Mesothelial cell of epicardium (in vitro differentiated cells): ENCODE measurements at places on chromosomes 7 and 10.

DNA sequence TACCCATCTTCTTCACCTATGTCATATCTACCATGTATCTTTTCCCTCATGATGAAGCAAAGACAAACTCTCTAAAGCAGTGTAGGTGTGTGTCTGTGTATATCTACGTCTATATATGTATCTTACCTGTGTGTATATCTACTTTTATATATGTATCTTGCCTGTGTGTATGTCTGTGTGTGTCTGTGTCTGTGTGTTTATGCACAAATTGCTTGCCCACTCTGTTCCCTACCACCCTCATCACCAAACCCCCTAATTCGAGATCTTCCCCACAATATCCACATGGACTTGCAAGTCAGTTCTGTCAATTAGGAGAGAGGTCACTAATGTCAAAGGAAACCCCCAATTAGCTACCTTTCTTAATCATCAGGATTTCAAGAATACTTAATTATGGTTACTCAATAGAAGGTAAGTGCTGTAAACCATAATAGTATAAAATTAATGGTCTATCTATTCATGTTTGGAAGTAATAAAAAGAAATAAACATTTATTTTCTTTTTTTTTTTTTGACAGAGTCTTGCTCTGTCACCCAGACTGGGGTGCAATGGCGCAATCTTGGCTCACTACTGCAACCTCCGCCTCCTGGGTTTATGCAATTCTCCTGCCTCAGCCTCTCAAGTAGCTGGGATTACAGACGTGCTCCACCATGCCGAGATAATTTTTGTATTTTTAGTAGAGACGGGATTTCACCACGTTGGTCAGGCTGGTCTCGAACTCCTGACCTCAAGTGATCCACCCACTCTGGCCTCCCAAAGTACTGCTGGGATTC is 43.6 kb downstream of the ANKRD61 start:
- no peak overlapping the region for H3K27ac ChIP-seq
- no peaks in the 10 kb centered on the region for H3K36me3 ChIP-seq
- H3K4me1 ChIP-seq, result peaks cover 7% of the 10 kb centered on the region
- no peak overlapping the region for H3K4me3 ChIP-seq
- DNase-seq, result no peak
- no peaks in the 10 kb centered on the region for H3K27me3 ChIP-seq

DNA sequence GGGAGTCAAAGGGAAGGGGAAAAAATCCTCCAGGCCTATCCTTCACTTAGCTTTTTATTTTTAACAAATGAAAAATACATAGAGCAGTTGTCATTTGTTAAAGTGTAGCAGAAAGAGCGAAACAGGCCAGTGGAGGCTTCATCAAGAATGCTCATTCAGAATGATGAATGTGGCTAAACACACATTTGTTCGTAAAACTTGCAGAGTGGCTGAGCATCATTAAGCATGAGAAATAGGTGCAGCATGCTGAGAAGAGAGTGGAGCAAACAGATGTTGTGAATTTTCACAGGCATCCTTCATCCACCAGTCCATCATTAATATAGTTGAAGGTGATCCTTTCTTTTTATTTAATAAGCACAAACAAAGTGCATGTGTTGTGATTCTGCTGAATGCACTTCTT is 407.6 kb downstream of the LRMDA start:
- H3K27ac ChIP-seq, result no peak overlapping the region
- H3K4me1 ChIP-seq, result peaks cover 5% of the 10 kb centered on the region
- H3K36me3 ChIP-seq, result no peaks in the 10 kb centered on the region
- peaks cover 80% of the 10 kb centered on the region for H3K27me3 ChIP-seq

DNA sequence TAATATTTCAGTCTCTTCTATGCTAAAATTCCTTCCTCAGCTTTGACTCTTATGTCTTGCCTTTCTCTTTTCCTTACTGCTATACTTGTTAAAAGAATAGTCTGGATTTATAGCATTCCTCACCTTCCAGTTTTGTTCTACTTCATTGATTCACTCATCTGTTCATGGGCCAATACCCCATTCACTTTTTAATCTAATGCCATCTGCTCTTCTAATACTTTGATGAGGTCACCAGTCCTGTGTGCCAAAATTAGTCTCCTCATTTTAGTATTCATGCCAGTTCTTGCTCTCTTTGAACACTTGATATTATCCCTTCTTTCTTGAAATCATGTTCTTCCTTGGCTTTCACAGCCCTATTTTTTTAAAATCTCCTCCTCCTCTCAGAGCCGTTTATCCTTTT is 19.3 kb downstream of the STK17A start:
- no peak overlapping the region for H3K27ac ChIP-seq
- no peaks in the 10 kb centered on the region for H3K27me3 ChIP-seq
- H3K4me3 ChIP-seq, result no peak overlapping the region
- no peaks in the 10 kb centered on the region for H3K4me1 ChIP-seq
- DNase-seq, result no peak

GRCh38 chr10:71819441-71819861 is 31.6 kb downstream of the PSAP start:
- H3K4me1 ChIP-seq, result no peaks in the 10 kb centered on the region
- H3K27ac ChIP-seq, result no peak overlapping the region
- no peak overlapping the region for H3K4me3 ChIP-seq
- DNase-seq, result no peak
- H3K36me3 ChIP-seq, result peaks cover 41% of the 10 kb centered on the region

- no peak overlapping the region for H3K27ac ChIP-seq
- no peaks in the 10 kb centered on the region for H3K27me3 ChIP-seq
- H3K36me3 ChIP-seq, result no peaks in the 10 kb centered on the region
- H3K4me3 ChIP-seq, result no peak overlapping the region
- H3K4me1 ChIP-seq, result peaks cover 5% of the 10 kb centered on the region
Measured at GRCh38 chr7:10662982-10663884, 310.4 kb upstream of the PHF14 start.

DNA sequence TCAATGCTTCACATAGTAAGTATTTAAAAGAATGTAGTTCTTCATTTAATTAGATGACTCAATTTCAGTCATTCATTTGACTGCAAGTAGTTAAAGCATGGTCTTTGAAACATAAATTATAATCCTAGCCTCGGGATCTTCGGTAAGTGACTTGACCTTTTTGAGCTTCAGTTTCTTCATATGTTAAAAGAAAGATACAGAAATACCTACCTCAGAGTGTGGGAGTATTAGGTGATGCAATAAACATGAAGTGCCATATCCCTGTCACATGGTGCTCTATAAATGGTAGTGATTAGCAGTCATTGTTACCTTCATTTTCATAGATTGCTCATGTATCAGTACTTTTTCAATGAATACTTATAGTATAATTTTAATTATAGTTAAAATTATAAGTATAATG is 31.2 kb upstream of the UMAD1 start:
- DNase-seq, result no peak
- no peak overlapping the region for H3K27ac ChIP-seq
- H3K27me3 ChIP-seq, result no peaks in the 10 kb centered on the region
- no peak overlapping the region for H3K4me3 ChIP-seq
- no peaks in the 10 kb centered on the region for H3K4me1 ChIP-seq

DNA sequence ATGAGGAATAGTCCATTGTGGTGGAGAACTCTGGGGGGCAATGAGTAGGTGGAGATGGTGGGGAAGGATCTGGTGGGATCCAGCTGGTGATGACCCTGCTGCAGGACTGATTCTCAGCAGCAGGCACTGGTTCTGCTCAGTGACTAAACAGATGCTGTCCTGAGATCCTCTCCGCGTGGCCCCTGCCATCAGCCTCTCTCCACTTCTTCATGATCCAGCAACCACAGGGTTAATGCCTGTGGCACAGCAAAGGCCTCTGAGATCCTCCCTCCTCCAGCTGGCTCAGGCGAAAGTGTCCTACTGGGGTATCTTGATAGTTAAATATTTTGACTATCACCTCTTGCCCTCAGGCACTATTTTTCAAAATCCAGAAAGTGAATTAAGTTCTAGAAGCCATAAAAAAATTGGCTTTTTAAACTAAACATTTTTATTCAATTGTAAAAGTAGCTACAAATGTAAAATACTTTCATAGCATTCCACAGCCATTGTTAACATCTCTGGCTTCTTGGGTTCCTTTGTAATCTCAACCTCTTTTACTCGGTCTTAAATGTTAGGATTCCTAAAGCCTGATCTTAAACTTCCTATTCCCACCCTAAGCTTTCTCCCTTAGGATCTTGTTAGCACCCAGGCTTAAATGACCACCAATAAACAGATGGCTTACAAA is 13.1 kb downstream of the PLAU start:
- no peaks in the 10 kb centered on the region for H3K36me3 ChIP-seq
- H3K27me3 ChIP-seq, result no peaks in the 10 kb centered on the region
- no peak overlapping the region for H3K4me3 ChIP-seq
- peaks cover 14% of the 10 kb centered on the region for H3K4me1 ChIP-seq

- H3K4me1 ChIP-seq, result peaks cover 21% of the 10 kb centered on the region
Measured at GRCh38 chr7:81926-82756, 110.2 kb upstream of the FAM20C start.
